ENCODE measurements at places on chromosomes 5 and 9.

DNA sequence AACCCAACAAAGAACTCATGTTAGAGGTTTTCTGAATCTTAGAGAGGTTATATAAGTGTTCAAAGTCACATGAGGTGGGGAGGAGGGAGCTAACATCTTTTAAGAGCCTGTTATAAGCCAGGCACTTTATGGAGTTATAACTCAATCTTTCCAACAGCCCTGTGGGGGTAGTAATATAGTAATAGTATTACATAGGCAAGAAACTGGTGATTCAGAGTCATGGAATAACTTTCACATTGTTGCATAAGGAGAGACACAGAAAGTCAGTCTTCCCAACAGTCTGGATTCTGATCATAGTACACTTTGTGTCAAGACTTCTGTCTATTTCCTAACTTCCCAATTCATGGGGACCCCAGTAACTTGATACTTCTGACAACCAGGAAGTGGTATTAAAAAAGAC, 89.2 kb downstream of the ACER2 start:
- no peak overlapping the region for H3K4me3 ChIP-seq
- peaks cover 9% of the 10 kb centered on the region for H3K27me3 ChIP-seq
- DNase-seq, result no peak
- H3K4me1 ChIP-seq, result peaks cover 7% of the 10 kb centered on the region

DNA sequence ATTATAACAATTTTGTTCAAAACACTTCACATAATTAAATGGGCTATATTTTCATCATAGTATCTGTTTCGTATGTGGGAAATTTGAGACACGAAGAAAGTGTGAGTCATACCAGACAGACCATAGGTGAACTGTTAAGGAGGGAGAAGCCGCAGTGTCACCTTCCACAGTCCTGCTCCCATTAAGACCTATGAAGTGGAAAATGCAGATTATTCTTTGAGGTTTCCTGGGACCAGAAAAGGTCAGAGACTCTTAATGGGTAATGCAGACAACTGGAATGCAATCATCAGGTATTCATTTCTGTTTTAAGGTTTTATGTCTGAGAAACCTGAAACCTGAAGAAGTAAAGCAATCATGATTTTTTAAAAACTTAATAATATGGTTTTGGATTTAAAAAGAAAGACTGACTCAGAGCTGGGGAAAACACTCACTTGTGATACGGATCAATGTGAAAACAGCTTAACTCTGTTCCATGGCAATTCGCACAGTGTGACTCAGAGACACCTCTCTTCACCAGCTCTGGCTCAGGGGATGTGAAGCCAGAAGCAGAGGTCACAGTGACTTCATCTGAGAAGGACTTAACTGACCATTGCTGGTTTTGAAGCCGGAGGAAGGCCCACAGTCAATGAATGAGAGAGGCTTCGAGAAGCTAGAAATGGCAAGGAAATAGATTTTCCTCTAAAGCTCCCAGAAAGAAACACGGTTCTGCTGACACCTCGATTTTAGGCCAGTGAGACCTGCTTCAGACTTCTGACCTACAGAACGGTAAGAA, 17.2 kb upstream of the GCNT1 start:
- peaks cover 2% of the 10 kb centered on the region for H3K27me3 ChIP-seq
- DNase-seq, result peak; percentile 48
- peak overlapping the region; percentile 100 for H3K27ac ChIP-seq
- H3K36me3 ChIP-seq, result peaks cover 9% of the 10 kb centered on the region
- peaks cover 65% of the 10 kb centered on the region for H3K4me1 ChIP-seq

DNA sequence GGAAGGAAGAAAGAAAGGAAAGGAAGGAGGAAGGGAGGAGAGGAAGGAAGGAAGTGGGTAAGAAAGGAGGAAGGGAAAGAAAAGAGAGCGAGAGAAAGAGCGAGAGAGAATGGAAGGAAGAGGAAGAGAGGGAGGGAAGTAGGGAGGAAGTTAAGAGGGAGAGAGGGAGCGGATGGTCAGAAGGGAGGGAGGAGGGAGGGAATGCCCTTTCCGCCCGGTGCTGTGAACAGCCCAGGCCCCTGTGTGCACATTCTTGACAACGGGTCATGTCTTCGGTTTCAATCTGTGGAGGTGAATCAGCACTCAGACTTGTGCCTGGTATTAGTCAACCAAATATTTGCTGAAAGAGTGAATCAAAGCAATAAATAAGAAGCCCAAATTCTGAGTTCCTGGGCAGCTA, 39.2 kb downstream of the PRUNE2 start:
- H3K36me3 ChIP-seq, result no peaks in the 10 kb centered on the region
- H3K27ac ChIP-seq, result no peak overlapping the region
- DNase-seq, result no peak
- no peak overlapping the region for H3K4me3 ChIP-seq

DNA sequence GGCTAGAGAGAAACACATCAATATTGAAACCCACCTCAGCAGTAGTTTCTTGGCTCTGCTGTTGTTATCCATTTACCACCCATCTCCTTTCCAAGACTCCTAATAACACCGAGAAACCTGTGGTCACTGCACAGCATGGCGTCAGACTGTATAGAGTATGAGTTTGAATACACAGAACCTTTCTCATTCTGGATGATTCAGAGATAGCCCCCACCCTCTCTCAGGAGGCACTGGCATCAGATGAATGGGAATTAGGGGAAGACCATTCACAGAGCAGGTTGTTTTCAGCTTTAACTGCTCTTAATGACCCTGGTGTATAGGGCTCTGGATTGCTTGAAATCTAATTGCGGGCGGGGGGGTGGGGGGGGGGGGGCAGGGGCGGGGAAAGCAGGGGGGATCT, 86.7 kb downstream of the GPR21 start:
- DNase-seq, result no peak
- H3K27ac ChIP-seq, result no peak overlapping the region
- no peaks in the 10 kb centered on the region for H3K27me3 ChIP-seq
- H3K4me1 ChIP-seq, result peaks cover 11% of the 10 kb centered on the region
- H3K36me3 ChIP-seq, result peaks cover 5% of the 10 kb centered on the region

DNA sequence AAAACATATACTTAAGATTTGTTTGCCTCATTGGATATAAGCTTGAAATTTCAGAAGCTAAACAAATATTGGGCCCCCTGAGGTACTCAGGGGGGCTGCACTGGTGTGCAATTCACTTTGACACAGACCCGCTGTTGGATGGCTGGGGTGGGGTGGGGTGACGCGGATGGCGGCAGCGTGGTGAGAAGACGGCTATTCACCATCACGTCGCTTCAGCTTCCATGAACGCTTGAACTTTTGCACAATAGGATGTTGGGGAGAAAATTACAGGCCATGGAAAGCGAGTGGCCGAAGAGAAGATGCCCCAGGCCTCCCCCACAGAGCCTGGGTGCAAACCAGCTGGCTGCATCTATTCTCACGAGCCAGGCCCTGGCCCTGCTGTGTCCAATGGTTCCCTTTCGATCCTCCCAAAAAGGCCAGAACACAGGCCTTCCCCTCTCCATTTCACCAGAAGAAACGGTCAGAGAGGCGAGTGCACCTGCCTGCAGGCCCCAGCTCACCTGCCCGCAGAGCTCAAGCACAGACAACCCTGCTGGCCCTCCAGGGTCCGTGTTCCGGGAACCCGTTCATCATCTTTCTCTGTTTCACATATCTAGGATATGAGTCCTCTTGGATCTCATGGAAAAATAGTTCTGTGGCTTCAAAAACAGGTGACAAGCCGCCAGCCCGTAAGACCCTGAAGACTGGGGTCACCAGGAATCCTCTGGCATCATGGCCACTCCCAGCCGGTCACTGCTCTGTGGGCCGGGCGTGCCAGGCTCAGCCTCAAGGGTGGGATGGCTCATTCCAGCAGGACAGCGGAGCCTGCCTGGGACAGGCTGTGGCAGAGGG, 46.8 kb upstream of the SARDH start:
- no peaks in the 10 kb centered on the region for H3K27me3 ChIP-seq
- no peak for DNase-seq
- no peaks in the 10 kb centered on the region for H3K36me3 ChIP-seq
- H3K4me1 ChIP-seq, result peaks cover 9% of the 10 kb centered on the region
- no peak overlapping the region for H3K4me3 ChIP-seq

GRCh38 chr9:121576281-121577075, 75.0 kb upstream of the DAB2IP start:
- H3K4me1 ChIP-seq, result no peaks in the 10 kb centered on the region
- no peaks in the 10 kb centered on the region for H3K36me3 ChIP-seq
- H3K4me3 ChIP-seq, result no peak overlapping the region
- H3K27me3 ChIP-seq, result peaks cover 4% of the 10 kb centered on the region
- no peak overlapping the region for H3K27ac ChIP-seq

DNA sequence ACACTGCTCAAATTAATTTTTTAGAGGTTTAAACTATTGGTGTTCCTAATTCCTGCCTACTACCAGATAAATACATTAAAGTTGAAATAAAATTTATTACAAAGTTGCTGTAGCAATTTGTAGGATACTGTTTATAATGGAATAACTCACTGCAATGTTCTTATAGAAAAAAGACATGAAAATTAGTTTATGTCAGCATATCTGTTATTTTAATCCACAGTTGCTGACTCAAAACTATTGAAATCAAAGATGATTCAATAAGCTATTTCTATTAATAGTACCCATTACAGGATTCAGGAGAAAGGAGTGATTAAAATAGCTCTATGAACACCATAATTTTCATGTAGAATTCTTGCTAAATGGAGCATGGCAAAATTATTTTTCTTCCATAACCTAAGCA, 764.4 kb upstream of the NUDT12 start:
- H3K27me3 ChIP-seq, result no peaks in the 10 kb centered on the region
- no peaks in the 10 kb centered on the region for H3K4me1 ChIP-seq
- H3K27ac ChIP-seq, result no peak overlapping the region
- no peak overlapping the region for H3K4me3 ChIP-seq
- DNase-seq, result no peak

DNA sequence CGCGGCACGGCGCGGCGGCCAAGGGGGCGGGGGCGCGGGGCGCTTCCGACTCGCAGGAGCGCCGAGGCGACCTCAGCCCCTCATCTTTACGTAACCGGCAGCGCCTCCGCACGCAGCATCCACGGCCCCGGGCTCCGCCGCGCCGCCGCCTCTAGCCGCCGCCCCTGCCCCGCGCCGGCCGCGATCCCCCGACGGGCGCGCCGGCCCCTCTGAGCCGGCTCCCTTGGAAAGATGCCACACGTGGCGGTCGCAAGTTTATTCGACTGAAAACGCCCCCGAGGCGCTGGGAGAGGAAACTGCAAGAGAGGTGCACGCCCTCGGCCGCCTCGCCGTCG, 1.0 kb downstream of the KLF9 start:
- H3K4me3 ChIP-seq, result peak overlapping the region; percentile 98
- no peak for DNase-seq
- peaks cover 13% of the 10 kb centered on the region for H3K36me3 ChIP-seq
- H3K27me3 ChIP-seq, result peaks cover 8% of the 10 kb centered on the region

- H3K4me3 ChIP-seq, result no peak overlapping the region
- H3K4me1 ChIP-seq, result no peaks in the 10 kb centered on the region
- no peaks in the 10 kb centered on the region for H3K36me3 ChIP-seq
Measured at GRCh38 chr5:90191352-90192045, 218.1 kb downstream of the CETN3 start.

DNA sequence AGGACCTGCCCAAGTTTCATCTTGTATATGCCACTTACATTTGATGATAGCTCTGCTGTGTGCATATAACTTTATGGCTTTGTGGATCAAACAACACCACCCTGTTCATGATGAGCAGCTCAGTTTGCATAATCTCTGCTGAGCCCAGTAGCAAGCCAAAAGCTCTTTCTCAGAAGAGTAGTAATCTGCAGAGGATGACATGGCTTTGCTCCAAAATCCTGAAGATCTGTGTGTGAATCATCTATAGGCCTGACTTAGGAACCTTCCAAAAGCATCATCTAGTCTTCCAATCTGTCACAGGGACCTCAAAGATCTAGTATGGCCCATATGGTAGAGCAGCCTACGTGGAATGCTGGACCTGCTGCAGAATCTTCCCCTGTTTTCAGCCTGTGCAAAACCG, 394.6 kb downstream of the PSAT1 start:
- no peak overlapping the region for H3K27ac ChIP-seq
- H3K27me3 ChIP-seq, result peaks cover 5% of the 10 kb centered on the region
- DNase-seq, result no peak
- H3K4me1 ChIP-seq, result peaks cover 6% of the 10 kb centered on the region
- no peaks in the 10 kb centered on the region for H3K36me3 ChIP-seq

- peaks cover 2% of the 10 kb centered on the region for H3K27me3 ChIP-seq
- H3K36me3 ChIP-seq, result no peaks in the 10 kb centered on the region
- no peak for DNase-seq
- H3K4me3 ChIP-seq, result no peak overlapping the region
- no peak overlapping the region for H3K27ac ChIP-seq
Measured at GRCh38 chr5:16902846-16903245, 33.2 kb downstream of the MYO10 start.

DNA sequence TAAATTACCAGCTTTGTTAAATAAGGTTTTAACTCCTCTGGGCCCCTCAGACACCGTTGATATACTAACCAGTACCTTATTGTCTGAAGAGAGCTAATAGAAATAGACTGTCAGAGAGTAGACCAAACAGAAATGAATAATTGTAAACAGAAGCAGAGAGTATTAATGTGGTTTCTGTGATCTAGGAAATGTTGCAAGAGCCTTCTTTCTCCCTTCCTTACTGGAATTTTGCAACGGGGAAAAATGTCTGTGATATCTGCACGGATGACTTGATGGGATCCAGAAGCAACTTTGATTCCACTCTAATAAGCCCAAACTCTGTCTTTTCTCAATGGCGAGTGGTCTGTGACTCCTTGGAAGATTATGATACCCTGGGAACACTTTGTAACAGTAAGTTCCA, 5.1 kb downstream of the TYRP1 start:
- H3K27me3 ChIP-seq, result no peaks in the 10 kb centered on the region
- H3K36me3 ChIP-seq, result no peaks in the 10 kb centered on the region
- no peaks in the 10 kb centered on the region for H3K4me1 ChIP-seq
- no peak overlapping the region for H3K27ac ChIP-seq

GRCh38 chr5:126499853-126500342, 76.7 kb downstream of the GRAMD2B start:
- H3K4me1 ChIP-seq, result peaks cover 13% of the 10 kb centered on the region
- no peak for DNase-seq
- no peak overlapping the region for H3K4me3 ChIP-seq
- H3K27ac ChIP-seq, result no peak overlapping the region

GRCh38 chr5:142841511-142842265, 71.5 kb downstream of the ARHGAP26 start:
- H3K36me3 ChIP-seq, result no peaks in the 10 kb centered on the region
- no peak overlapping the region for H3K27ac ChIP-seq
- peaks cover 31% of the 10 kb centered on the region for H3K4me1 ChIP-seq

- H3K27me3 ChIP-seq, result no peaks in the 10 kb centered on the region
- no peak overlapping the region for H3K27ac ChIP-seq
- DNase-seq, result no peak
- H3K4me3 ChIP-seq, result no peak overlapping the region
- peaks cover 44% of the 10 kb centered on the region for H3K36me3 ChIP-seq
- no peaks in the 10 kb centered on the region for H3K4me1 ChIP-seq
Measured at GRCh38 chr5:58983526-58984452, 400.9 kb downstream of the RAB3C start.

All from activated naive CD8-positive, alpha-beta T cell treated with anti-CD3 and anti-CD28 coated beads, Interleukin-2, amount 50 U/mL, for 24 hours (primary cell).